ENCODE measurements at places on chromosomes 1 and 21. TPM values are rescaled to one million over a fixed set of nuclear protein-coding genes. Genes with fewer than 3 reads are reported as not detected.

The PTPRC gene
- 490 TPM for total RNA-seq

DNA sequence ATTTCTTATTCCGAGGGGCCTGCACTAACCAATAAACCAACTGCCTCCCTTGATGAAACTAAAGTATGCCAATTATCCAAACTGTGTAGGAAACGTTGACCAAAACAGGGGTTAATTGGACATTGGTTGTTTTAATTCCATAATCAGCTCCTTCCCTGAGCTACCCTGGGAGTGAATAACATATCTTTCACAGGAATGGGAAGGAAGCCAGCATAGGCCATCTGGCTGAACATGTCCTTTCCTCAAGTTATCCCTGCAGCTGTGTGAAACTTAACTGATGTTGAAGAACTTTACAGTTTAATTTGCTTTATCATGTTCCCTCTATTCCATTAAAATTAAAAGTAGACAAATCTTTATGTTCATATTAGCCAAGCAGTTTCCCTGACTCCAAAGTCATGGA is 75.4 kb downstream of the NRIP1 start:
- H3K4me3 ChIP-seq: no peak overlapping the region
- no peak for DNase-seq
- H3K27ac ChIP-seq: no peak overlapping the region
- no peaks in the 10 kb centered on the region for H3K4me1 ChIP-seq
- H3K27me3 ChIP-seq: no peaks in the 10 kb centered on the region

The TRAF3IP3 gene
- 241 TPM for total RNA-seq

DNA sequence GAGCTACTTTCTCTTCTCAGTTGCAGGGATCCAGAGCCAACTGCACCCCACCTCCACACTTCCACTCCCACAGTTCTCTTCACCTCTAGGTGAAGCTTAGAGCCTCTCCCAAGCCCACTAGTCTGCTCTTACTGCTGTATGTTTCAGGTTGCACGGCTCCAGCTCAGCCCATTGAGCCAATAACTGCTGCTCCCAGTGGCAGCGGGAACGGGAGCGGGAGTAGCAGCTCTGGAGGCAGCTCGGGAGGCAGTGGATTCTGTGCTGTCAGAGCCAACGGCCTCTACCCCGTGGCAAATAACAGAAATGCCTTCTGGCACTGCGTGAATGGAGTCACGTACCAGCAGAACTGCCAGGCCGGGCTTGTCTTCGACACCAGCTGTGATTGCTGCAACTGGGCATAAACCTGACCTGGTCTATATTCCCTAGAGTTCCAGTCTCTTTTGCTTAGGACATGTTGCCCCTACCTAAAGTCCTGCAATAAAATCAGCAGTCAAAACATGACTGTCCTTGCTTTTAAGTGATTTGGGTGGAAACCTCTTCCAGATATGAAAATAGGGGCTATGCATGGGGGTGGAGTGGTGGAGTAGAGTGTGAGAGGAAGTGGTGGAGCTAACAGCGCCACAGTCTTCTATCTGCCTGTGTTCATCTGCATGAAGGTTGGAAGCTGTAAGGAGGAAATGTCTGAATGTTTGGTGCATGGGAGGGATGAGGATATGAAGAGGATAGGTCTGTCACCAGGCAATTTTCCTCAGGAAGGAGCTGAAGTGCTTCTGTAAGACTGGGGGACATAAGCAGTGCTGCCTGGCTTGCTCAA is 29.6 kb downstream of the CHIA start:
- H3K36me3 ChIP-seq: no peaks in the 10 kb centered on the region
- H3K27ac ChIP-seq: no peak overlapping the region
- peaks cover 3% of the 10 kb centered on the region for H3K4me1 ChIP-seq
- DNase-seq: peak; percentile 18

The PTGFRN gene
- 19.7 TPM for total RNA-seq

The OLIG2 gene
- 0.05 TPM for total RNA-seq

The PFKFB2 gene
- 6.7 TPM for total RNA-seq

The C4BPB gene
- total RNA-seq: 0.71 TPM

- H3K36me3 ChIP-seq: peaks cover 40% of the 10 kb centered on the region
- H3K4me1 ChIP-seq: no peaks in the 10 kb centered on the region
- H3K4me3 ChIP-seq: no peak overlapping the region
- H3K27me3 ChIP-seq: no peaks in the 10 kb centered on the region
- no peak overlapping the region for H3K27ac ChIP-seq
- DNase-seq: no peak
Measured at GRCh38 chr1:22117238-22117637, 25.7 kb downstream of the WNT4 start.

The ETV3L gene
- 0.14 TPM for total RNA-seq

DNA sequence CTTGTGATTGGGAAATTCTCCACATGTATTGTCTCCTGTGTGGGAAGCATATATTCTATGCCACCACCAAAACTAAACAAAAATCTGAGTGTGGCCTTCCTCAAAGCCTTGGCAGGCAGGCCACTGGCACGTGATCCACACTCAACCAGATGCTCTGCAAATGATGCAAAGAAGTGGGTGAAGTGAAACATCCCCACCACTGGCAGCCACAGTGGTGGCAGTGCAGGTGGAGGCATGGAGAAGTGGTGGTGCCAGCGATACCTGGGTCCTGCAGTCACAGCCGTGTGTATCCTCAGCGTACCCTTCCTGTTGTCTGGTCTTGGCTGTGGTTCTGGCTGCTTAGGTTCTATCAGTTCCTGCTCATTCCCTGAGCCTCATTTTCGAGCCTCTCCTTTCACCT is 65.2 kb downstream of the PLPPR5 start:
- H3K36me3 ChIP-seq: no peaks in the 10 kb centered on the region
- no peaks in the 10 kb centered on the region for H3K27me3 ChIP-seq
- no peak overlapping the region for H3K27ac ChIP-seq
- H3K4me3 ChIP-seq: no peak overlapping the region

- no peak overlapping the region for H3K27ac ChIP-seq
- no peaks in the 10 kb centered on the region for H3K36me3 ChIP-seq
- peaks cover 12% of the 10 kb centered on the region for H3K27me3 ChIP-seq
- no peak for DNase-seq
- H3K4me3 ChIP-seq: no peak overlapping the region
Measured at GRCh38 chr1:172637522-172637921, 21.4 kb upstream of the FASLG start.

- no peaks in the 10 kb centered on the region for H3K36me3 ChIP-seq
- no peak for DNase-seq
- H3K4me1 ChIP-seq: no peaks in the 10 kb centered on the region
Measured at GRCh38 chr1:3168678-3169077, 99.7 kb downstream of the PRDM16 start.

Measured in thymus (tissue), 14 donors.